ENCODE measurements at places on chromosomes 6 and 20.

- peak; percentile 74 for ATAC-seq
Measured at GRCh38 chr6:30647242-30648116, 546 bp downstream of the C6orf136 start.

DNA sequence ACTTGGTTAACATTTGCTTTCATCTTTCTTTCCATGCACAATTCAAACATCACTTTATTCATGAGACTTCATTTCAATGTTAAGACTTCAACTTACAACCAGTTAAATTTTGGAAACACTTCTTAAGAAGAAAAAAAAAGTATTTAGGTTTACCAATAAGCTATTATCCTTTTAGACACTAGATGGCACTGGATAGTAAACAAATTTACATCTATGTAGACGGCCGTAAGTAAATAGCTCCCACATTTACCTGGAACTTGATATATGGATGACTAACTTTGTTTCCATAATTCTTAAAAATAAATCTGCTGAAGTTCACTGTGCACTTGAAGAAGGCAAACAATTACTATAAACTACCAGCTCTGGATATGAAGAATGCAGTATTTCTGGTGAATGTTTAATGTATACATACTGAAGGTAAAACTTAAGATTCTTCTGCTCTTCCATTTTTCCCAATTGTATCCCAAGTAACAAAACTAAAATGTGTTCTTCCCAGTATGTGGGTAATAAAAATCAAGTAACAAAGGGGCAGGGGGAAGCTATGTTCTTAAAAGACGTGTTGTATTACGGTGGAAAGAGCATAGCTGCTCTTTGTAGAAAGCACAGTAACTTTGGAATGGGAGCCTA is 130.6 kb upstream of the C6orf118 start:
- no peak for ATAC-seq

DNA sequence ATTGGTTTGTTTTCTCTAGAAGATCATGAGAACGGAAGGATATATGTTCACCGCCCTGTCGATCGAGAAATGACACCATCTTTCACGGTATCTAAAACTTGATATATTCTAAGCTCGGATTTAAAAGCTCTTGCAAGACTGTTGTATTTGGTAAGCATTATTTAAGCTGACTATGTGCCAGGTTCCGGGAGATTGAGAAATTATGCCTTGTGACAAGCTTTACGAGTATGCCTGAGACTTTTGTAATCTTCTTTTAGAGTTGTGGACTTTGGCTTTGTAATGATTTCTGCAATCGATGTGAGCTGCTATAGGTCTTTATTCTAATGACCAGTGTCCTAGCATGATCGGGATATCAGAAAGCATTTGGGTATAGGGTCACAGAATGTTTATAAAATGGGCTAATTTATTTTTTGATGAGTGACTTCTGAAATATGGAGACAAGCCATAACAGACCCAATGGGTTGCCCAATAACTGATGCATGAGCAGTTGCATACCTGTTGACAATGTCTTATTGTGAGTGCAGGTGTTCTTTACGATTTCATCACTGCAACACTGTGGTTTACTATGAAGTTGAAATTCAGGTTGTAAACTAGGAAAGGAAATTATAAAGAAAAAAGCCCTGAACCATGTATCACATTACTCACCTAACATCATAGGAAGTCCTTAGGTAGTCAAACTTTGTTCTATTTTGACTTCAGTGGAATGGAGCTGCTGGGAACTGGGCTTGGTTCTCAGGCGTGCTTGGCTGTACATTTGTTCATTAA is 14.0 kb downstream of the CDH26 start:
- ATAC-seq, result no peak

GRCh38 chr6:5981126-5982026 is 25.3 kb downstream of the NRN1 start:
- no peak for ATAC-seq

- ATAC-seq, result peak; percentile 75
Measured at GRCh38 chr20:47181056-47181862, 175.2 kb downstream of the ZMYND8 start.

GRCh38 chr6:166119116-166119911 is 48.3 kb downstream of the TBXT start:
- ATAC-seq, result no peak

DNA sequence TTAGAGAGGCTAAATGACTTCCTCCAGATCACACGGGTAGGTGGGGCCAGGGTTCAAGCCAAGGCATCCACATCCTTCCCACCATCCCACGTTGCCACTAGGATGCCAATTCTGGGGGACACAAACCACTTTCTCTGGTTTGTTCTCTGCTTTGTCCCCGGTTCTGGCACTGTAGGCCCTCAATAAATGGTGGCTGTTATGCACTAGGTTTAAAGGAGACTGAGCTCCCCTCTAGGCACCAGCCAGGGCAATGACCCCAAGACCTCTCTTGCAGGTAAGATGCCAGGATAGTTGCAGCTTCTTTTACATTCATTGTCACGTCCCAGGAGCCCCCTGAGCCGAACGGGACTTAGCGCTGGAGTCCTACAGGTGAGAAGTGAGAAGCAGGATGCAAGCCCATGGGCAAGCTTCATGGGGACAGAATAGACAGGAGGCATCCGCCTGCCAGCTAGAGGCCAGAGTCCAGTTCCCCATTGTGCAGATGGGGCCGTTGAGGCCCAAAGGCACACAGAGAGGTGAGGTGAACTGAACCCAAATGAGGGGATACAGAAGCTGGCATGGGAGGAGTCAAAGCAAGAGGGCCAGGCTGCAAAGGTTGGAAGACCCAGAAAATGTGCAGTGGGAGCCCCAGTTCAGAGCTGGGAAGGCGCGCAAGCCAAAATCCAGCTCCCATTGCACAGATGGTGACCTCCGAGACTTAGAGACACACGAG is 677 bp downstream of the PXMP4 start:
- no peak for ATAC-seq

GRCh38 chr20:20286061-20286460 is 81.8 kb upstream of the INSM1 start:
- ATAC-seq, result no peak

DNA sequence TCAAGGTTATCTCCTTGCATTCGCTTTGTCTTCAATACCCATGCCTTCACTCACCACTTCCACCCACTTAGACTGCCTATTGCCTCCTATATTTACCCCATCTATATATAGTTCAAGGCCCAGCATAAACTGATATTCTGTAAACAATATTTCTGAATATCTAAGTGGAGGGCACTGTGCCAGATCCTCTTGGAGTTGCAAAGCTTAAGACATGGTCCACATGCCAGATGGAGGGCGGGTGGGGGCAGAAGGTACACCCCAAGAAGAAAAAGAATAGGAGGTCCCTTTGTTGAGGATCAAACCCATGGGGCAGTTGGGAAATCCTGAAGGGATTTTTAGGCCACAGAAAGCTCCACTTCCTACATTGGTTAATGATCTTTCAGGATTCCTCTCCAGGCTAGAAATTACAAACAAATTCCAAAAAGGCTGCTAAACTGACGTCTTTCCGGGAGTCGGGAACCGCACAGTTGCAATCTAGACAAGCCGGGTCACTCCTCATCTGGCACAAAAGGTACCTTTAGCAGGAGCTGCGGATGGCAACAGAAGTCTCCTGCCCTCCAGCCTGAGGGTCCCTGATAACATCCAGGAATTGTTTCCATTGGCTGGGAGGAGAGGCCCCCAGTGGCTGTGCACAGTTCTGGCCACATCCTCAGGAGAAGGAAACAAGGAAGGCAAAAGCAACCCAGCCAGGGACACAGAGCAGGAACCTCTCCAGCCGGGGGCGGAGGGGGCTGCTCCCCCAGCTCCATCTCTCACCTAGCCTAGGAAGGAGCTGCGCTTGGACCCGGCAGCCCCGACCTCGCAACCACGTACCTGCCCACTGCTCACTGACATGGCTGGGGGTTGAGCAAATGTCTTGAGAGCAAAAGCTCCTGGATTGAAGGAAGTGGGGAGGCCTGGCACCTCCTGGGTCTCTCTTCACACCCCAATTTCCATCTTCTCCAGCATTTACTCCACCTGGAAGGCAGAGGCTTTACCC is 5.9 kb upstream of the LPIN3 start:
- no peak for ATAC-seq

DNA sequence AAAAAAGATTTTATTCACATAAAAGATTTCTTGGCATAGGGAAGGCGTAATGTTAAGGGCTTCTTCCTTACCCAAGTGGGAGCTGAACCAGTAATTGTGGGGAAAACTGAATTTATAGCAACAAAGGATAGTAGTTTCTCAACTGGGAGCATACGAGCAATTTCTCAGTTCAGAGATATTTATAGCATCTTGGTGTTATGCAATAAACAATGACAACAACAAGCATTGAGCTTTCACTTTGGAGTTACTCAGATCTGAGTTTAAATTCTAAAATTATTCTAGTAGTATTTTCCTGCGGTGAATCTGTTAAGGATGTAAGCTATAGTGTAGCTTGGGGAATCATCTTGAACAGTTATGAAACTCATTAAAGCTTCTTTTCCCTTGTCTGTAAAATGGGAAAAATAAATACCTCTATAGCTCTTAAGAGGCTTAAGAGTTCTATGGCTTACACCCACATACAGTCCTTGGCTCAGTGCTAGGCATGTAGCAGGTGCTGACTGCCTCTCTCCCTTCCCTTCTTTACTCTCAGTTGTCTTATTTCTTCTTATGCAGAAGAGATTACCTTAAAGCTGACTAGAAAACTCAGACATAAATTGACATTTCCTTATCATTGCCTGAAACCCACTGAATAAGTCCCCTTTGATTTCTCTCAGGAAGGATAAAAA is 58.8 kb downstream of the SAMD5 start:
- no peak for ATAC-seq

GRCh38 chr20:17226410-17227218 is at the start of gene PCSK2:
TSS of gene PCSK2 (plus strand) at chr20:17227040. CDS start at chr20:17227306, 266 bp downstream.
- ATAC-seq, result no peak
